ENCODE measurements at places on chromosomes 5 and 9.

DNA sequence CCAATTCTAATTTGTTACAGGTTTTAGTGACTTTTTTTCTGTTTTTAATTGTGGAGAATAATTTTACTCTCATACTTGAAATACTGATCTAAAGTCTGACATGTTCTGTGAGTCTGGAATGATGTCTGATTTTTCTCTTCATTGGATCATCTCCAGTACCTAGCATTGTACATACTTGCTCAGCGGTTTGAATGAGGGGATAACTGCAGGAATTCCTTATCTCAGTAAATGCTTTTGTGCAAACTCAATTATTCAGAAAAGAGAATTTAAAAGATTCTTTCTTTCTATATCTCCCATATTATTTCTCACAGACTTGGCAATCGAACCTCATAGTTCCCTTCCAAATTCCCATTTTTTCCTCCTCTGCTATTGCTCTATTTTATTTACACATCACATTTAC, 397.9 kb upstream of the SGCD start:
- DNase-seq: no peak

DNA sequence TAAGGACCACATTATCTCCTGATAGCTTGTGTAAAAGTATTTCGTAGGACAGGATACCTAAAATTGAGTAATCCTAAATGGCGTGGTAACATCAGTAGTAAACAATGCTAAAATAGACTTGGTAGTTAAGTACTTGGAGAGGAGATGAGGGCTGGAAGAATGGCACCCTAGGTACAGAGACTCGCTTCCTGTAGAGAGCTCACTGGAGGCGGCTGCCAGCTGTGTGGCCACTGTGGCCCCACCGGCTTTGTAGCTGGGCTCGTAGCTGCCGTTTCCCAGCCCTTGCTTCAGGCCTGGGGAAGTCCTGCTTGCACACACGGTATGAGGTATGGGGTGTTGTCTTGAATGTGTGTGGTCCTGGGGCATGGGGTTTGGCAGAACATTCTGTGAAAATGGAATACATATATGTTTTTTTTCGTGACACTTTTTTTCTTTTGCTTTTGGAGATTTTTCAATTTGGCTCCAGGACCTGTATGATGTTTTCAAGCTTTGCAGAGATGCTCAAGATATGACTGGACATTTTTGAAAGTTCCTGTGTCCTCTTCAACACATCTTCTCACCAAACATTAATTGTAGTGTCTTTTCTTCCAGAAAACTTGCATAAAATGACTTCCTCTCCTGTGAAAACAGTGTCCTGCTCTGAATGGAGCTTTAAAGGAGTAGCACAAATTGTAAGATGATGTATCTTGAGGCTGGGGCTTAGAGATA, 58.0 kb downstream of the RCL1 start:
- no peak for DNase-seq

GRCh38 chr5:154367101-154367500, 78.7 kb upstream of the SAP30L start:
- DNase-seq: no peak

- no peak for DNase-seq
These were observed 4.1 kb downstream of the NRARP start for GRCh38 chr9:137297966-137298365.

DNA sequence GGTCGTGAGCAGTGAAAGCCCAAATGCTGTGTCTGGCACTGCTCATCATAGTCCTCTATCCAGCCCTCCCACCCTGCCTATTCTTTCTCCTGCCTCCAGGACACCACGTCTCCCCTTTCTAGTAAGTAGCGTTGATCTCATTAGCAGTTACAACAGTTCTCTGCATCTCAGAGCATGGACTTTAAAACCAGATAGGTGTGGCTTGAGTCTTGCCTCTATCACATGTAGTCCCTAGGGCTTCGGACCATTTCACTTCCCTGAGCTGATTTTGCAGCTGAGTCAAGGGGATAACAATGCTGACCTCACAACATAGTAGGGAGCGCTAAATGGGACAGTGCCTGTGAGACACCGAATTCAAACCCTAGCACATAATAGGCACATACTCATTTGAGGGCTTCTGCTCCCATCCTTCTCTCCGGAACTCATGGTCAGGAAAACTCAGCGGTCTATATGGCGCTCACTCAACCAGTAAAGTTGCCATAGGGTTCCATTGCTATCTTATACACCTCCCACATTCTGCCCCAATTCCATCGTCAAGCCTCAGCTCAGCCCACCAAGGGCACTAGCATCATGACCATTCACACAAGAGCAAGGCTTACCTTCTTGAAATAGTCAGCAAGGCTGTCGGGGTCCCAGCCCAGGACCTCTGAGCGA, 515 bp downstream of the LCP2 start:
- no peak for DNase-seq

DNA sequence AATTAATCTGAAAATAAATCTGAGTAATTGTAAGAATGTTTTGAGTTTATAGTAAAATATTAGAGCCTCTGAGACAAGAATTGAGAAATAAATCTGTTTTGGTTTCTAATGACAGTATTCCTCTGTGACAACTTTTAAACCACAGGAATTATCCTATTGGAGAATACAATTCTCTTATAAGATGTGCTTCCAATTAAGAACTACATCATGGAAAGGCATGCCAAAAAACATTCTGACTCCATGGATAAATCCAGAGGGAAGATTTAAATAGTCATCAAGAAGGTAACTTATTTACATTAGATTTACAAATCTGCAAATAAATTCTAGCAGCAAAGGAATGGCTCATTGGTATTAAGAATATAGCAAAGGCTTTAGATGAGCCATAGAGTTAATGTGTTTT, 178.3 kb upstream of the ACOT12 start:
- no peak for DNase-seq

GRCh38 chr5:135437796-135438560, 9.2 kb downstream of the DCANP1 start:
- DNase-seq: no peak

GRCh38 chr5:89302102-89302891, 419.3 kb upstream of the MEF2C start:
- DNase-seq: no peak

DNA sequence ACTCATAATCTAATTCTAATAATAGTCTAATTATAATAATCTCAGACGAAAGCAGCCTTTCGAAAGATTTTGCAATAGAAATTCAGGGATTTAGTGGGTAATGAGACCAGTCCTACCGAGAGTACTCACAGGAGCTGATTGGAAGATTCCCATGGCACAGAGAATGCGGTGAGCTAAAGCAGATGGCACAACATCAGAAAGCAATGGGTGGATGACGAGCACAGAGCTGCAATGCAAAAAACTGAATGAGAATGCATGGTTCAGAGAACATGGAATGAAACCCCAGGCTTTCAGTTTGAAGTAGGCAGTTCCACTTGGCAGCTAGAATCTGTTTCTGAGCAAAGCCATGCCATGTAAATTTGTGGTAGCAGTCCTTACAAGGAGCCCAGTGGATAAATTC, 78.2 kb upstream of the SPINK5 start:
- no peak for DNase-seq

DNA sequence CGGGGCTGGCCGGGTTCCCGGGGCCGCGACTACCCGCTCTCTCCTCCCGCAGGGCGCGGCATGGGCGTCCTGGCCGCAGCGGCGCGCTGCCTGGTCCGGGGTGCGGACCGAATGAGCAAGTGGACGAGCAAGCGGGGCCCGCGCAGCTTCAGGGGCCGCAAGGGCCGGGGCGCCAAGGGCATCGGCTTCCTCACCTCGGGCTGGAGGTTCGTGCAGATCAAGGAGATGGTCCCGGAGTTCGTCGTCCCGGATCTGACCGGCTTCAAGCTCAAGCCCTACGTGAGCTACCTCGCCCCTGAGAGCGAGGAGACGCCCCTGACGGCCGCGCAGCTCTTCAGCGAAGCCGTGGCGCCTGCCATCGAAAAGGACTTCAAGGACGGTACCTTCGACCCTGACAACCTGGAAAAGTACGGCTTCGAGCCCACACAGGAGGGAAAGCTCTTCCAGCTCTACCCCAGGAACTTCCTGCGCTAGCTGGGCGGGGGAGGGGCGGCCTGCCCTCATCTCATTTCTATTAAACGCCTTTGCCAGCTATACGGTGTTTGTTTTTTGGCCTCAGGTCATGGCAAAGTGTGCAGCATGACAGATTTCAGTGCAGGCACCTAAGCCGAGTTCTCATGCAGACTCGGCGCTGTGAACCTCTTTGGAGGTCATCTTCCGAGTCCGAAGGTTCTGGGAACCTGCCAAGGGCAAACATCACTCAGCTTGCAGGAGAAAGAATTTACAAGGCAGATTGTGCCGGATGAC, 516 bp downstream of the MRPL41 start:
- DNase-seq: peak; percentile 55

DNA sequence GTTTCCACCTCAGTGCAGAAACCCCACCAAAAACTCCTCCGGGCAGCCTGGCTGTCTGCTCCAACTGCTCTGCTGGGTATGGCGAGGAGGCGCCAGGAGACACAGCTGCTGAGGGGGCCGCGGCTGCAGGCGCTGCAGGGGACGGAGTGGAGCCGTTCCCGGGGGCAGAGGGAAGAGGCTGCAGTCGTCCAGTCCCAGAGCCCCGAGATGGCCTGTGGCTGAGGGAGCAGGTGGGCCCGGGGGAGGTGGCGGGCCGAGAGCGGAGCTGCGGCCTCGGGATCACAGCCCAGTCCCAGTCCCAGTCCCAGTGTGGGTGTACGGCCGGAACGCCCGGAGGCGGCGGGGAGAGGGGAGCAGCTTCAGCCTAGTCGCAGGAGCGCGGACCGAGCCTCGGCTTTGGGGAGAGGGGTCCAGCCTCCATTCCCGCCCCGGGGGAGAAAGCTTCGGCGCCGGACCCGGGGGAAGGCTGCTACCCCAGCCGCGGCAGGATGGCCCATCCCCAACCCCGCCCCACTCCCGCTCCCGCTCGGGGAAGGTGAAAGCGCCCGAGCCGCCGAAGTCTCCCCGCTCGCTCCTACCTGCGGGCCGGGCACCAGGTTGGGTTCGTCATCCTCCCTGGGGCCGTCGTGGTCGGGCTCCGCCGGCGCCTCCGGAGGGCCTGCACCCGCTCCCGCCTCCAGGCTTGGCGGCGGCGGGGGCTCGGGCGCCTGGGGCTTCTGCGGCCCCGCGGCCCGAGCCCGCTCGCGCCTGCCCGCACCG, 513 bp downstream of the FAM193B start:
- no peak for DNase-seq

GRCh38 chr5:11890777-11891176, 13.5 kb downstream of the CTNND2 start:
- no peak for DNase-seq

- DNase-seq: no peak
These were observed 240.4 kb upstream of the IRX2 start for GRCh38 chr5:2991884-2992283.

GRCh38 chr5:164578911-164579310, 1073.5 kb downstream of the MAT2B start:
- no peak for DNase-seq

DNA sequence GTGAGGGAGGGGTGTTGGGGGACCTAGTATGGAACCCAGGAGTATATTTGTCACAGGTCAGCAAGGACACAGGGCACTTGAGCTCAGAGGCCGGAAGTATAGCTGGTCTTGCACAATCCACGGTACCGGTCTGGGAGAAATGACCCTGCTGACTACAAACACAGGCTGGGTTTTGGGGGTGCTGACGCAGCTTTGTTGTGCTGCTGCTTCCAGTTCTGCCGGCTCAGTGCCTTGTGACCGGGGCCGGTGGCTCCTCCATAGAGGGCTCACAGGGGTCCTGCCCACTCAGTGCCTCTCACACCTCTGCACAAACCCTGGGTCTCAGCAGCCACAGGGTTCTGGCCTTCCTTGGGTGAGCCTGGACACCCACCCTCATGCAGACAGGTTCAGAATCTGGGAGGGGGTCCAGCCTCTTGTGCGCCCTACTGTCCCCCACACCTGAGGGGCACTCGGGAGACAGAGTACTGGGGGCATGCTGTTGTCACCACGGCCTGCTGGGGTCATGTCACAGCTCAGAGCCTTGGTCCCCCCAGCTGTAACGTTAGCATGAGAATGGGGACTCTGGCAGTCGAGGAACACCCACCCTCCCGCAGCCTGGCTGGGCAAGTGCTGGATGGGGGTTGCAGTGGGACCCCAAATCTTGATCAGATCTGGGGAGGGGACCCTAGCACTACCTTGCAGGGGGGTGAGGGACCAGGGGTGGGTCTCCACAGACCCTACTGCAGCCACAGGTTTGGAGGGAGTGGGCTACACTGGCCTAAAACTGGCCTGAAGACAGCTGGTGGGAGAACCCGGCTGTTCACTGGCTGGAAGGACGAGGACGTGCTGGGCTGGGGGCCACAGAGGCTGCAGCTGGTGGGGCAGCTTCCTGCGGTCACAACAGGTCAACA, 17.7 kb downstream of the NINJ1 start:
- no peak for DNase-seq

DNA sequence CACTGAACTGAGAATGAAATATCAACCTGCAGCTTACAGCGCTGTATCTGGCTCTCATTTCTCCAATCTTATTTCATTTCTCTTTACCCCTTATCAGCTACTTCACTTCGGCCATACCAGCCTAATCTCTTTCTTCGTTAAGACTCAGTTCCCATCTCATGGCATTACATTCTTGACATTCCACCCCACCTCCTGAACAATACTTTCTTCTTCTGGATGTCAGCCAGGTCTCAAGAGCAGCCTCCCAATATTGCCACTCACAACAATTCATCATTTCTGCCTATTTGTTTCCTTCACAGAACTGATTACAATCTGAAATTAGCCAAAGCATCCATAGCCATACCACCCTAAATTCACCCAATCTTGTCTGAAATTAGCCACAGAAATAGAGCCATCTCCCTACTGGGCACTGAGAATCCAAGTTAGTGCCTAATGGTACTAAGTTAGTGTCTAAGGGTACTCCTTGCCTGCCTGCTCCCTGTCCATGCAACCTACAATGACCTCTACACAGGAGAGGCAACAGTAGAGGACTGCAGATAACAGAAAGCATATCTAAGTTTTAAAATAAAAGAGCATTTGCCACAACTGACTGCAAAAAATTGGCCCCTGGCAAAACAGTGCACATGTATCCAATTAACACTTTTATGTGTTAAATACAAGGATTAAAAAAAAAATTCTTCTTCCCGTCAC, 35.2 kb downstream of the SETX start:
- no peak for DNase-seq

GRCh38 chr5:139023286-139023685, 148.2 kb upstream of the LRRTM2 start:
- no peak for DNase-seq

GRCh38 chr9:132005899-132006298, 73.8 kb downstream of the MED27 start:
- no peak for DNase-seq

- no peak for DNase-seq
These were observed 3.3 kb downstream of the PRELID1 start for GRCh38 chr5:177306674-177307543.

DNA sequence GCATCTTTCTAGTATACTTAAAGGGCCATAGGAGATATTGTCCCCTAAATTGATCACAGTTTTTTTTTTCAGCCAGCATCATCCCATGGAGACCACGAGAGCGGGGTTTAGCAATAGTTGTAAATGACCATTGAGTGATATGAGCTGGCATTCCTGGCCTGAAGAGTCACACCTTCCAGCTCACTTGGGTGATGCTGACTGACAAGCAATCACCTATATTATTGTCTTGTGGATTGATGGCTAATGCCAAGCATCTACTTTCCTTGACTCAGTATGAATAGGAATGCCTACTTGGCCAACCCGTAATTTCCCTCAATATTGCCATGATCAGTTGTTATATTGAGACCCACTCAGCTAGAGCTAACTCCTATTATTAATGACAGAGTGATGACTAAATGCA, 70.5 kb downstream of the ADAMTSL1 start:
- no peak for DNase-seq

Data from substantia nigra (tissue), 51 donors.